MV-4-11 (cell line): ENCODE measurements at places on chromosomes 4 and X.

- no peak for DNase-seq
Observed at GRCh38 chr4:41329361-41329760, 72.6 kb downstream of the UCHL1 start.

GRCh38 chr4:133997436-133997835, 204.2 kb downstream of the PABPC4L start:
- DNase-seq: no peak

DNA sequence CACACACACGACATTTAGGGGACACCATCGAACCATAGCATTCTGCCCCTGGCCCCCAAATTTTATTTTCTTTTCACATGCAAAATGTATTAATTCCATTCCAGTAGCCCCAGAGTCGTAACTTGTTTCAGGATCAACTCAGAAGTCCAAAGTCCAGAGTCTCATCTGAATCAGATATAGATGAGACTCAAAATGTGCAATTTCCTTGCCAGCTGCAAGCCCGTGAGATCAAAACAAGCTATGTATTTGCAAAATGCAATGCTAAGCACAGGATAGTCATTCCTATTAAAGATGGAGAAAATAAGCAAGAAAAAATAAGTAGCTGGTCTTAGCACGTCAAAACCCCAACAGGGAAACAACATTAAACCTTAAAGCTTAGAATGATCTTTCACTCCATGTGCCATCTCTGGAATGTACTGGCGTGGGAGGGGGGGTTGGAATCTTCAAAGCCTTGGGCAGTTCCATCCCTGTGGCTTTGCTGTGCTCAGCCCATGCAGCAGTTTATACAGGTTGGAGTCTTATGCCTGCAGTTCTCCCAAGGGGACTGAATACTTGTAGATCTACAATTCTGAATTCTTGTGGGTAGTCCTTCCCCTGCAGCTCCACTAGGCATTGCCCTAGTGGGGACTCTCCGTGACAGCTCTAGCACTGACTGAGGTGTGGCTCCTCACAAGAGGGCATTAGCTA, 47.7 kb upstream of the SYTL5 start:
- no peak for DNase-seq

- no peak for DNase-seq
Observed at GRCh38 chr4:99654361-99654761, 3.3 kb downstream of the C4orf54 start.

GRCh38 chr4:177770776-177771175, 328.5 kb upstream of the AGA start:
- no peak for DNase-seq

DNA sequence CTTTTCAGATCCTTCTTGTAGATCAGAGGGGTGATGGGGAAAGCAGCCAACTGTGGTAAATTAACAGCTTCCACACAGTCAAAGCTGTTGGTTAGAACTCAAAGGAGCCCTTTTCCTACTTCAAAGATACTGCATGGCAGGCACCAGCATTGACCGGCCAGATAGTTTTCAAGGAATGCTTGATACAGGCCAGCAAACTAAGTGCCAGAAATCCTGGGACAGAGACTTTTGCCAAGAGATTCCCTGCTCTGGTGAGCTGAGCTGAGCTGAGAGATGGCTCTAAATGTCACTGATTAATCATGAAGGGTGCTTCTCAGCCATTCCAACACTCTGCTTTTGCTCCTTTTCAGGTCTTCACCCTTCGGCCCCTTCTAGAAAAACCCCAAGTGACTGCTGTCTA, 131.6 kb upstream of the MED14 start:
- no peak for DNase-seq
